Ascending aorta (tissue), 2 donors: ENCODE measurements at places on chromosomes 3 and 15.

GRCh38 chr3:16724487-16724886 is 119.3 kb upstream of the DAZL start:
- DNase-seq, result no peak

DNA sequence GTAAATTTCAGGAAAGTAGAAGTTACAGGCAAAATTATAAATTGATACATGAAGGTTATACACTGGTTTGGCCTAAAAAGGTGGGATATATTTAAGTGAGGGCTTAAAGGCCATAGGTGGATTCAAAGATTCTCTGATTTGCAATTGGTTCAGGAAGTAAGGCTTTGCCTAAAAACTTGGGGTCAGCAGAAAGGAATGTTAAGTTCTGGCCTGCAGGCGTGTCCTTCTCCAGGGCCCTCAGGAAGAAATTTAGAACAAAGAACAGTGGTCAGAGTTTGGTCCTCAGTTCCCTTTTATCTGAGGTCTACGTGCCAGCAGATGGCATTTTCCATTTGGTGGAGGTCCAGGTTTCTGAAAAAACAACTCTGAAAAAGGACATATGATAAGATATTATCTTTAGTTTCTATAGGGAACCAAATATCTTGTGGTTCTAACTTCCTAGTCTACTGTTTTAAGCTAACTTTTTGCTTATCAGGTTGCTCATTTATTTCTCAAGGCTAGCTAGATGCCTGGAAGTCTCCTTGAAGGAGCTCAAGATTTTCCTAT is 40.5 kb downstream of the SCN11A start:
- no peak for DNase-seq

- no peak for DNase-seq
Observed at GRCh38 chr3:140315955-140316354, 361.9 kb upstream of the TRIM42 start.

GRCh38 chr3:42664438-42664803 is 10.9 kb downstream of the ZBTB47 start:
- peak; percentile 62 for DNase-seq

- no peak for DNase-seq
Observed at GRCh38 chr15:41494922-41495735, 1.5 kb downstream of the ITPKA start.

GRCh38 chr15:62807539-62808130 is 234.9 kb upstream of the TPM1 start:
- no peak for DNase-seq

- no peak for DNase-seq
Observed at GRCh38 chr3:71491154-71491752, 92.3 kb downstream of the FOXP1 start.

GRCh38 chr3:158766364-158766763 is 34.1 kb upstream of the RARRES1 start:
- DNase-seq, result no peak

DNA sequence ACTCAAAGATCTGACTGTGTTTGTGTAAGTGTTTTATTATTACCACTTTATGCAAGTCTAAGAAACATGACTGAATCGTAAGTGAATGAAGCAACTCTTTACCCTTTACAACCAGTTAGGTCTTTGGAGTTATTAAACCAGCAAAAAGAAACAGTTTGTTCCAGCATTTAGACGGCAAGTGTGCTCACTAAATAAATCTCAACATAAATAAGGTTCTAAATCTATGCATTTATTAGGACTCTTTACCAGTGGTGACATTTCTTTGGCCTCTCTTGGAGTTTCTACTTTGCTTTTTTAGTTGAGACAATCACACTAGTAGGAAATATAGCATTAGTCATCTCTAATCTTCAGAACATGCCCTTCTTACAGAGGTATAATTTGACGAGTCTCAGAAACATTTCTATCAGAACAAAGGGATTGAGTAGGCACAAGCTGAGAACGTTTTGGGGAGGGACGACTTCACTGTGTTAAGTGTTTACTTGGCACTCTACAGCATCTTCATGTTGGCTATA is 739.9 kb upstream of the NR2F2 start:
- no peak for DNase-seq

DNA sequence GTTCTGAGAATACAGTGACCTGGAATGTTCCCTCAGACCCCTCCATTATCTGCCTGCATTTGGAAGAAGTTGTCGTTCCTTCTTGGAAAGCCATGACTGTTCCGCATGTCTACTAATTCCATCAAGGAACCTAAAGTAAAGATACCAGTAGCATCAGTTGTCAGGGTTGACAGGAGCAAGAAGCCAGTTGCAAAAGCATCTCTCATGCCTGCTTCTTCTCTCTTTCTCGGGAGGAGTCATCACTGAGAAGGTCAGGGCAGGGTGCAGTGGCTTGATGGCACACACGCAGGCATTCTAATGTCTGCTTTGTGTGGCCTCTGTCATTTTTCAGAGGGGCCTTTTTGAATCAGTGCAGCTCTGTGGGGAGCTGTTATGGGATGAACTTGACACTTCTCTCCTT is 276.6 kb upstream of the TPM1 start:
- no peak for DNase-seq
